GM12891 (cell line): ENCODE measurements at places on chromosomes 3 and 15.

- no peak for DNase-seq
These were observed 122.3 kb upstream of the PRR20G start for GRCh38 chr3:127410137-127410488.

DNA sequence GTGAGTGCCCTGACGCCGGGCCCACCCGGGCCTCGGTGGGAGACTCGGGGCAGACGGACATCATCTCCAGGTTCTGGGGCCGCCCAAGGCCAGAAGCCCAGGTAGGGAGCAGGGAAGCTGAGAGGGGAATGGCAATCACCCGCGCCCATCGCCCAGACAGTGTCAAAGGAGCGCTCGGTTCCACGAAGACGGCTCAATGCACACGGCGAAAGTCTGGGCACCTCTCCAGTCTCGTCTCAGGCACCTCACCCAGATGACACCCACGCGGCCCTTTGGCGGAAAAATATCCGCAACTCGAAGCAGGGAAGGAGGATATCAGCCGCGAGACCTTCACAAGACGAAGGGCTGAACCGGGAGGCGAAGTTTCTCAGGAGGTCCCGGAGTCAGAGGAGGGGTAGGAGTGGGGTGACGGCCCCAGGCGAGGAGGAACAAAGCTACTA lies 916 bp downstream of the IL17RD start:
- DNase-seq, result no peak

DNA sequence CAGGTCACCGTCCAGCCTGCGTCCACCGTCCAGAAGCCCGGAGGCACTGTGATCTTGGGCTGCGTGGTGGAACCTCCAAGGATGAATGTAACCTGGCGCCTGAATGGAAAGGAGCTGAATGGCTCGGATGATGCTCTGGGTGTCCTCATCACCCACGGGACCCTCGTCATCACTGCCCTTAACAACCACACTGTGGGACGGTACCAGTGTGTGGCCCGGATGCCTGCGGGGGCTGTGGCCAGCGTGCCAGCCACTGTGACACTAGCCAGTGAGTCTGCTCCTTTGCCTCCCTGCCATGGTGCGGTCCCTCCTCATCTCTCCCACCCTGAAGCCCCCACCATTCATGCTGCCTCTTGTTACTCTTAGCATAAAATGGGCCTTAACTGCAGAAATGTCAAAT lies 39.2 kb downstream of the BOC start:
- DNase-seq, result no peak

DNA sequence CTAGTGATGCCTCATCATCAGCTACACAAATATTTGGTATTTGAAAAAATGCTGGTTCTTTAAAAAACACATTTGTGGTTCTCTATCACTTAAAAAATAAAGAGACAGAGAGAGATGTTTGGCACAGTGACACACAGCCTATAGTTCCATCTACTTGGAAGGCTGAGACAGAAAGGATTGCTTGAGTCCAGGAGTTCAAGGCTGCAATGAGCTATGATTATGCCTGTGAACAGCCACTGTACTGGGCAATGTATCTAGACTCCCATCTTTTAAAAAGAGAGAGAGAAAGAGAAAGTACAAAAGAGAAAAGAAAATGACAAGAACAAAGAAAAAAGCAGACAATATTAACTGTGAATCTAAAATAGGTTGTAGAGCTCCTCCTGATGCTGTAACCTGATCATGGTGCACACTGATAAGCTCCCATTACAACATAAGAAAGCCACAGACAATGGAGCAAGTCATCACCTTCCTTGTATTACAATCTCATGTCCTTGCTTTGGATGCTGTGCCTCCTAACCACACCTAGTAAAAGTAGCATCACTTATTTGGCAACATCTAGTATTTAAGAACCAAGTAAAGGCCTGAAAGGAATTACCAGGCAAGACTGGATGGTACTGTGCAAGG lies 31.7 kb upstream of the MAP4 start:
- no peak for DNase-seq

- DNase-seq, result no peak
These were observed 891.4 kb downstream of the NTRK3 start for GRCh38 chr15:87365186-87365585.
